Suppressor macrophage (primary cell): ENCODE measurements at places on chromosomes 1 and 21.

- no peak for DNase-seq
Measured at GRCh38 chr1:178871551-178872320, 859 bp upstream of the ANGPTL1 start.

DNA sequence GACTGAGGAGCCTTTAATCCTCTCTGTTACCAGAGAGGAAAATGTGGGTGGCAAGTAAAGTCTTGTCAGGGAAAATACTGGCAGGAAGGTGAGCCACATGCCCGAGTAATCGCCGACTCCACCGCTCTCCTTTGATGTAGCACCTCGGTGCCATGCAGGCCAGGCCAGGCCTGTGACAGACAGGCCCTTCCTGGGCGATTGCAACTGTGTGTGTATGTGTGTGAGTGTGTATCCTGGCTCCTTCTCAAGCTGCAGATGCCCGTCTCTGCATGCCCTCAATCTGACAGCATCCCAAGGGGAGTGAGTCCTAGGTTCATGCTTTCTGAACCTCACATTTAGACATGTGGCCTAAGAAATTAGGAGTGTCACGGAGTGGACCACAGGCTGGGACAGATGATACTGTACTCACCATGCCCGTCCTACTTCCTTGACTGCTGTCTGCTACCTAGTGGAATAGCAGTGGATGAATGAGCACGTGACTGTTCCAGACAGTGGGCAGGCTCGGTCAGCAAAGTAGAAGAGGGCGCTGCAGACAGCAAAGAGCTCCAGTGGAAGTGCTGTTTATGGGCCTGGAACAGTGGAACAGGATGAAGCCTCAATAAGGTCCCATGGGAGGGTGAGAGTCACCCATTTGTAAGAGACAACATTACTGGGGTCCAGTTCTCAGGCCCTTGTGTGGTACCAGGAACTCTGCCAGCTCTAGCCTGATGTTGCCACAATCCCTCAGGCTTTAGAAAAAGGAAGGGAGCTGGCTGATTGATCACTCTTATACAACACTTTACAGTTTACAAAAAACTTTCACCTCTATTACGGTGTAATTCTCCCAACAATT lies 25.3 kb downstream of the SERTAD4 start:
- no peak for DNase-seq

DNA sequence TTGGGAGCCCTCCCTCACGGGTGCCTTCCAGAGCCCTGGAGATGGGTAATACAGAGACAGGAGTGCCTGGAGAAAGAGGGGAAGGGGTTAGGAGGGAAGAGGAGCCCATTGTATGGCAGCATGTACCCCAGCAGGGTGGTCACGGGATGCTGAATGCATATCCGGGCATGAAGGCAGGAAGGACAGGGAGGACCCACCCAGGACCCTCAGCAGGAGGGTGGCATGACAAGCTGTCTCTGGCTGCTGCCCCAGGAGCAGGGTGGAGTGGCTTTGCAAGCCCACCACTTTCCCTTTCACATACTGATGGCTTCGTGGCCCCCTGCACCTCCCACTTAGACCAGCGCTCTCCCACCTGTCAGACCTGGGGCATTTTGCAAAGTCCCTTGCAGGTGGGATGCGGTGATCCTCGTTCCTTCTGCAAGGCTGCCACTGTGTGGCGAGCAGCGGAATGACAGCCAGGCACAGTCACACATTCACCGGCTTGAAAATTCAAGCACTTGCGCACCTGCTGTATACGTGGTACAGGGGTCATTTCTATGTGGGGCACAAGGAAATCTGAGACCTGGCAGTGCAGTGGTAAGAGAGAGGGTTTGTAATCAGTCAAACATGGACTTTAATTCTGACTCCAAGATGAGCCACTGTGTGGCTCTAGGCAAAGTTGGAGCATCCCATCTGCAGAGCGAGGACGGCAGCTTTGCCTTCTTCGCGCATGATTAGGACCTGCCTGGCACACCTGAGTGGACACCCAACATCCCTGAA lies 53.2 kb upstream of the TMEM51 start:
- DNase-seq: peak; percentile 51

DNA sequence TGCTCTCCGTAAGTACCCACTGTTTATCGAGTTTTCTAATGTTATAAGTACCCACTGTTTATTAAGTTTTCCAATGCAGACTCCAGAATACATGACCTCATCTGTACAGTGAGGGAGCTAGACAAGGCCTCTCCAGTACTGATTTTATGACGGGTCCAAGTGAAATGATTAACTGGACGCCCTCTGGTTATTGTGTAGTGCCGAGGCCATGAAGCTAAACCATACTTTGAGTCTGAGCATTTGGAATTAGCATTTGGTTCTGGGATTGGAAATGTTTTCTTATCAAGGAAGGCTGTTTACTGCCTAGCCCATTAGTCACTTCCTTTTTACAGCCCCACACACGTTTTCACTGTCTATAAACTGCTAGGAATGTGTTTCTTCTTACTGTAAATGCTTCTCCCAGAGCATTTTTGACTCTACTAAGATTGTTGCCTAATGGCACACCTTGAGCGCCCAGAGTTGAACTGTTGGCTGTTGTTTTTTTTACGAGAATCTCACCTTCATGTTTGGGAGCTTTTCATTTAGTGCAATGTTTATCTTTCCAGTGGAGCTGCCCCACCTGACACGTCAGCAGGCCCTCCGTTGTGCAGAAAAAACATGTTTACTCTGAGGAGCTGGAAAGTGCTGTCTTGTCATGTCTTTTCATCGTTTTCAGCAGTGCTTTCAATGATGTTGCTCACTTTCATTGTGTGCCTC lies 26.9 kb downstream of the SPATA46 start:
- DNase-seq: no peak

GRCh38 chr1:162970021-162970420 lies 99.1 kb upstream of the RGS4 start:
- DNase-seq: no peak

GRCh38 chr1:155253208-155253607 lies 2.1 kb downstream of the ENTREP3 start:
- no peak for DNase-seq

GRCh38 chr1:44289530-44289929 lies 65.5 kb downstream of the ERI3 start:
- no peak for DNase-seq

- no peak for DNase-seq
Measured at GRCh38 chr1:8988618-8988967, 37.6 kb downstream of the SLC2A7 start.

GRCh38 chr1:51960262-51960661 lies 30.2 kb downstream of the RAB3B start:
- DNase-seq: no peak

DNA sequence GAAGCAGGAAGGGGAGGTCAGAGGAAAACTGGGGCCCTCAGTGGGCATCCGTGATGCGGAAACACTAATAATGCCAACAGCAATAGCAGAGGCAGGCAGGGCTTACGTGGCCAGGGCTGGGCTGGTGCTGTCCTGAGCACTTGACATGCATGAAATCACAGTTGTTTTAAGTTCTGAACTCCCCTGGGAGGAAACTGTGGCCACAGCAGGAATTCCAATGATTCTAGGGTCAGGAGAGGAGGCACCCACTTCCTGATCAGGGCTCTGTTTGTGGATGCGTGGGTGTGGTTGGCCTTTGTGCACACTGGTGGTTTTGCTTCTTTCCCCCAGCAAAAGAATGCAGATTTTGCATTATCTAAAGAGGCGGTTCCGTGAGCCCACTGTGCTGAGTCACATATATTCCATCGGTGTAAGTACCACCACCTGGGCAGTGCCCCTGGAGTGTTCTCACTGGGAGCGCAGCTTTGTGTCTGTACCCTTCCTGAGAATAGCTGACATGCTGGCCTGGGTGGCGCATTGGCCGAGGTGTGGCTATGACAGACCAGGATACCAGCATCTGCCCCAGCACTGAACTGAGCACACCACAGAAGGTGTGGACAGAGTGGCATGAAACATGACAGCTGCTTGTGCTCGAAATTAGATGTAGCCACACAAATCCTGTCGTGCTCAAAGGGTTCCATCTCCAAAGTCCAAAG lies 71.0 kb downstream of the PDE9A start:
- peak; percentile 66 for DNase-seq

- DNase-seq: peak; percentile 16
Measured at GRCh38 chr1:65108025-65108642, 39.9 kb upstream of the AK4 start.

GRCh38 chr1:230487773-230488428 lies 61.8 kb upstream of the PGBD5 start:
- no peak for DNase-seq

GRCh38 chr1:115840605-115841460 lies at the start of gene NHLH2:
Gene NHLH2 (minus strand): TSS chr1:115841126. CDS start chr1:115838372, 2,754 bp downstream.
- DNase-seq: no peak

DNA sequence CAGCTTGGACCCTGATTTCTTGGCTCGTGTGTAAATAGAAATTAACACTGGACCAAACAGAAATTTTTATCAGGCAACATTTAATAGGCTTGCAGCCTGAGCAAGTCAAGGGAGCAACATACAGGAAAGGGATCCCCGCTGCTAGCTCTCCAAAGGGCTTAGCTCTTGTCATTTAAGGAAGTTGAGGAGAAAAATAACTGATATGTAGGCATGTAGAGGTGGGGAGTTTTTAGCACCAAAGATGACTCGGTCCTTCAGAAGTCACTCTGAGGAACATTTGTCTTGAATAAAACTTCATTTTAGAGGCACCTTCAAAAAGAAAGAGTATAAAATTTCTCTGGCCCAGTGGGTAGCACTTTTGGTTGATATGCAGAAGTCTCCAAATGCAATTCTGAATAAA lies 27.1 kb downstream of the GBP2 start:
- DNase-seq: peak; percentile 24

DNA sequence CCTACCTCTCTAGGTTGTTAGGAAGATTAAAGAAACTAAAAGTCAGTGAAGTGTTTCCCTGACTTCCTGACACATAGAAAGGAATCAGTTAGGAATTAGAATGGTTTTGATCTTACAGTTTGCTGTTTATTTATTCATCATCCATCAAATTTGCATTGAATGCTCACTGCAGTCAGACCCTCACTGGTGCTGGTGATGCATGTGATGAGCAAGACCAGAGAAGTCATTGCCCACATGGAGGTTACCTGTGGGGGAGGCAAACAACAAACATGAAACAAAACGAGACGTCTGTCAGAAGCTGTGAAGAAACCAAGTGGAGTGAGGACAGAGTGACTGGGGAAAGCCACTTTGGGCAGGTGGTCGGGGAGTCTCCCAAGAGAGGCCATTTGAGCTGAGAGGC lies 6.4 kb downstream of the CTPS1 start:
- DNase-seq: no peak

DNA sequence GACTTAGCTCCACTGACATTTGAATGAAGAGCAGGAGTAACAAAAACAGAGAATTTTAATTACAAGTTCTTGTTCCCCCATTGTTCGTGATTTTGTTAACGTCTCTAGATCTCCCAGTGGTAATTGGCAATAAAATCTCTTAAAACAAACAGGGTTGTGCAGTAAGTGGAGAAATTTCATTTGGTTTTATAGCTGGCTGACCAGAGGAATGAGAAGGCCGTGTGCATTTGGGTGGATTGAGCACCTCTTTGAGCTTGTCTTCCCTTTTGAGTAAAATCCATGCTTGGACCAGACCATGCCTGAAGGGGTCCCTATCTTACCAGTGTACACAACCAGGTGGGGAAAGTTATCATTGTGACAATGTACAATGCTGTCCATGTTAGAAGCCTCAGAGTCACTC lies 137.8 kb downstream of the HIVEP3 start:
- DNase-seq: no peak

DNA sequence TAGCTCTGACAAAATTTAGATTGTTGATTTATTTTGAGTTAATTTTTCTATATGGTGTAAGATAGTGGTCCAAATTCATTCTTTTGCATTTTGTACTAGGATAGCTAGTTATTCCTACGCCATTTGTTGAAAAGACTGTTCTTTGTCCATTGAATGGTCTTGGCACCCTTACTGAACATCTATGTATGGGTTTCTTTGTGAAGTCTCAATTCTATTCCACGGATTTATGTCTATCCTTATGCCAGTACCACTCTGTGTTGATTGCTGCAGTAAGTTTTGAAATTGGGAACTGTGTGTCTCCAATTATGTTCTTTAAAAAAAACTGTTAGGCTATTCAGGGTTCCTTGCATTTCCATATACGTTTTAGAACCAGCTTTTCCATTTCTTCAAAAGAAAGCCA lies 145.7 kb downstream of the ZNF644 start:
- no peak for DNase-seq

GRCh38 chr1:236181059-236181458 lies 38.7 kb downstream of the GPR137B start:
- no peak for DNase-seq

DNA sequence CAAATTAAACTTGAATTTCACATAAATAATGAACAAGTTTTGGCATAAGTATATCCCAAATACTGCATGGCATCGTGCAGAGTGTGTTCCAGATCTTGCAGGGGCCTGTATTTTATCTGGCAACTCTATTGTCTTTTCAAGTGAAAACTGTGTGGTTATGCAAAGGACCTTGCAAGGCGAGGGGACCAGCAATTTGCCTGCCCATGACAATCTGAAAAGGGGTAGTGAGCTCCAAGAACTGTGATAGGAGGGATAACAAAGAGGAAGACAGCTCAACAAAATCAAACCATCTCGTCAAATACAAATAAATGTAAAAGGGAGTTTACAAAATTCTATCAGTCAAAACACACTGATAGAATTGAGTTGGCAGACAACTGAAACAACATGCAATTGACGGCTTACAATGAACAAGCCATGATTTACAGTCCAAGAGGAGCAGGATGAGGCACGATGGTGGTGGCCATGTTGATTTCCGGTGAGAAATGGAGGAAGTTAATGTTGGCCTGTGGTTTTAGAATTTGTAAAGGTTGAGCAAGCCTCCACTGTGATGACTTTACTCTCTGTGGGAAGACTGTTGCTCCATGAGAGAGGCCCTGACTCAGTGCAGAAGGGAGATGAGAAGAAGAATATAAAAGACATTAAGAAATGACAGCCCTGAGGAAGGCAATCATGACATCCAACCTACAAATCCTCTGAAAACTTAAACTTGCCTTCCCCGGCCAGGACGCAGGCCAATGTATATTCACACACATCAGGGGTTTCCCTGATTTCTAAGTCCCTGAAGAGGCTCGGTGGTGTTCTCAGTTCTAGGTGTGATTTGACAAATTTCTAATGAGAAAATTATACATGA lies 132.2 kb downstream of the ADSS2 start:
- peak; percentile 95 for DNase-seq

DNA sequence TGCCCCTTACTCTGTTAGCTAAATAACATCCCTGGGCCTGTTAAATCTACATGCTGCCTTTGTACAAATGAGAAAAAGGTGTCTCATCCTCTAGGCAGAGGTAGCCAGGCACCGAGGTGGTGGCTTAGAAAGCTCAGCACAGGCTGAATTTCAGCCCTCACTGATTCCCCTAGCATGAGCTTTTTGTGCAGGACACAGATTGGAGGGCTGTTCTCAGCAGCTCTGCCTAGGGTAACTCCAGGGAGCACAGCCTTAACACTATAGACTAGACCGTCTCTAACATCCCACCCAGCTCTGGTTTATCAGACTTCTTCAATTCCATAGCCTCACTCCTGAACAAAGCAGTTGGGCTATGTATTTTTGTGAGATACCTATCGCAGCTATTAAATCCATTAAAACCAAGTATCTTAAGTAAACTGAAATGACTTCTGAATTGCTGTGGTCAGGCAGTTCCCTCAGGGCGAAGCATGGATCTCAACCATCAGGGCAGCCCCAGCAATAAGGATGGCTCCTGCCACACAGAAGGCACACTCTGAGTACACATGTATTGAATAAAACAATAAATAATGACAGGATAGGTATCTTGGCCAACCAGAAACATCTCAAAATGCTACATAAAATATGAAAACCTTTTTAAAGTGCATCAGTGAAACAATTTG lies 14.8 kb downstream of the S100A6 start:
- no peak for DNase-seq

- no peak for DNase-seq
Measured at GRCh38 chr1:184801503-184801902, 46.8 kb upstream of the EDEM3 start.

- no peak for DNase-seq
Measured at GRCh38 chr1:18018366-18018765, 89.2 kb upstream of the IGSF21 start.
